ENCODE measurements at places on chromosomes 13 and 19.
A peak's percentile ranks its signal among the peaks of the same experiment; 100 is the strongest.

GRCh38 chr19:10228920-10229319, 2.2 kb downstream of the S1PR2 start:
- no peak for DNase-seq

- peak; percentile 48 for DNase-seq
Observed at GRCh38 chr13:42048684-42049453, 421 bp downstream of the DGKH start.

DNA sequence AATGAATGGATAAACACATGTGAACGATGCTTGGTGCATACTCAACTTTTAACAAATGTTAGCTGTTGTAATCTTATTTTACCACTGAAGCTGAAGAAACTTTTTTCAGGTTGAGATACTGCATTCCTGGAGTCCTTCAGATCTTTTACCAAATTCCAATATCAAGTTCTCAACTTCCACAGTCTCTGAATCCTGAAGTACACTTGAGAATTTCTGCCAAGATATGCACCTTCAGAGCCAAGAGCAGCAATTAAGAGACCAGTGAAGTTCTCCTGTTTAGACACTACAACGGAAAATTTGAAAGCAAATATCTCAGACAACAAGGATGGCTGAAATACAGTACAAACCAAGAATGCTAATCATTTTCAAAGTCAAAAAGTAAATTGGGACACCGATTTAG, 84.6 kb upstream of the MTIF3 start:
- DNase-seq: no peak

- DNase-seq: no peak
Observed at GRCh38 chr13:103952183-103952582, 886.0 kb upstream of the SLC10A2 start.

GRCh38 chr13:45120967-45121831, 889 bp downstream of the GTF2F2 start:
- DNase-seq: no peak

- no peak for DNase-seq
Observed at GRCh38 chr13:24668955-24669582, 11.1 kb upstream of the ATP12A start.

- no peak for DNase-seq
Observed at GRCh38 chr13:40186626-40187323, 479.7 kb downstream of the FOXO1 start.
